NCI-H526 treated with DMSO at 0.1 percent for 48 hours (cell line): ENCODE measurements at places on chromosomes 6 and 20.

GRCh38 chr6:39471954-39472659 lies 149.6 kb upstream of the KCNK16 start:
- no peak for DNase-seq

DNA sequence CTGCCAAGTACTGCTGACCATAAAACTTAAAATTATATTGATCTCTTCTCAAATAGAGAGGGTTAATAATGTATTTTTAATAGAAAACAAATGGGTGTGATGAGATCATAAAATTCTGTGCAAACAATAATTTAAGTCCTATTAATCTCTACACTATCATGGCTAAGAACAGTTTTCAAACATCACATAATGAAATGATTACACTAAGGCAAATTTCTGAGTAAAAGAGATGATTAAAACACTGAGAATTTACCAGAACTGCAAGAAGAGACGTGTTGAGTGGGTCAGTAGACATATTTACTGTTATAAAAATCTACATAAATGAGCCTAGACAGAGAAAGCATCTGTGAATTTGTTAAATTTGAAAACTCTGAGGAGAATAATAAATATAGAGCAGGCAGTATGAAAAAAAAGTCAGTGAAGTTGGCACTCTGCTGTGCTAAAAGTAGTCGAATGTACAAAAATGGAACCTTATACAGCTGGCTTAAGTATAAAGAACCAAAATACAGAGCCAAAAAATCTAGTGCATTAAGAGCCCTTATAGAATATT lies 302.6 kb upstream of the MANEA start:
- DNase-seq: no peak

- DNase-seq: no peak
Observed at GRCh38 chr6:66526061-66526460, 819.0 kb upstream of the EYS start.

DNA sequence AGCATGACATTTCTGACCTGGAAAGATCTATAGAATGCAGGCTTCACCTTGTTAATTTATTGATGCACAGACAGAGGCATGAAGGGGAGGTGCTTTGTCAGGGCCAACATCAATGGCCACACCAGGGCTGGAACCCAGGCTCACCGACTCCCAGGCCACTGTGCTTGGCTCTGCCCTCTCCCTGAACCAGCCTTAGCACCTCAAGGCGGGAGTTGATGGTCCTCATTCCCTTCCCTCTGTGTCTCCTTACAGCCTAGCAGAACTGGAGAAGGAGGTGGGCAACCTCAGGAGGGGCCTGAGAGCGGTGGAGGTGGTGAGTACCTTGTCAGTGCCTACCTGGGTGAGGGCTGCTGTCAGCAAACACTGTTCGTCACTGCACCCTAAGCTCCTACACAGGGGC lies 35.6 kb downstream of the MOCS1 start:
- DNase-seq: no peak

DNA sequence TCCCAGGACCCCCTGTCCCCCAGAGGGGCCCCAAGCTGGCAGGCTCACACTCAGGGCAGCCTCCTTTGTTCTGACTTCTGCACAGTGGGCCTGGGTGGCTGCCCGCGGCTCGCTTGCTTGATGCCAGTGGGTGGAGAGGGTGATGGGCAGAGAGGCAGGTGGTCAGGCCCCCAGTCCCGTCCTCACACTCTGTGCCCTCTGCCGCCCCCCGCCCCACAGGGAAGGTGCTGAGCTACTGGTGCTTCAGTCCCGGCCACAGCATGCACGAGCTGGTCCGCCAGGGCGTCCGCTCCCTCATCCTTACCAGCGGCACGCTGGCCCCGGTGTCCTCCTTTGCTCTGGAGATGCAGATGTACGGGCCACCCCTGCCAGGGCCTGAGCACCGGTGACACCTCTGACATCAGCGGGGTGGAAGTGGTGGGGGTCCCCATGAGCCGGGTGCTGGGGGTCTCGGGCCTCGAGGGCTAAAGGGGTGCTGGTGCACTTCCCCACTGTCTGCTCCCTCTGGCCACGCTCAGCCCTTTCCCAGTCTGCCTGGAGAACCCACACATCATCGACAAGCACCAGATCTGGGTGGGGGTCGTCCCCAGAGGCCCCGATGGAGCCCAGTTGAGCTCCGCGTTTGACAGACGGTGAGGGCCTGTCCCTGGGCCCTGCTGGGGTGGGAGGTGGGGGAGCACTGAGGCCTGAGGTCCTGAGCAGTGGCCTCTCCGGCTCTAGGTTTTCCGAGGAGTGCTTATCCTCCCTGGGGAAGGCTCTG lies 8.9 kb upstream of the TNFRSF6B start:
- no peak for DNase-seq
